Esophagus squamous epithelium (tissue), 5 donors: ENCODE measurements at places on chromosomes 6 and 20. TPM values are rescaled to one million over a fixed set of nuclear protein-coding genes. Genes with fewer than 3 reads are reported as not detected.

DNA sequence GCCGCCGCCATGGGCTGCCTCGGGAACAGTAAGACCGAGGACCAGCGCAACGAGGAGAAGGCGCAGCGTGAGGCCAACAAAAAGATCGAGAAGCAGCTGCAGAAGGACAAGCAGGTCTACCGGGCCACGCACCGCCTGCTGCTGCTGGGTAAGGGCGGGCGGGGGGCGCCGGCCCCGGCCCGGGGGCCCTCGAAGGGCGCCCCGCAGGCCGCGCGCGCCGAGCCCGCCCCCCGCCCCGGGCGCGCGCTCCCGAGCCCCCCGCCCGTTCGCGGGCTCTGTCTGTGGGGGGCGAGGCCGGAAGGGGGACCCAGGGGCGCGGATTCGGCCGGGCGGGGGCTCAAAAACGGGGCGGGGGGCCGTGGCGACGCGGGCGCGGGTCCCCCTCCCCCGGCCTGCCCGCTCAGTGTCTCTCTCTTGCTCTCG lies 39.2 kb downstream of the GNAS start:
- peak overlapping the region; percentile 99 for H3K27ac ChIP-seq
- H3K36me3 ChIP-seq: no peaks in the 10 kb centered on the region
- H3K4me3 ChIP-seq: peak overlapping the region; percentile 89
- no peaks in the 10 kb centered on the region for H3K27me3 ChIP-seq
- DNase-seq: no peak

GRCh38 chr6:25132934-25133333 lies 146.2 kb upstream of the CARMIL1 start:
- H3K4me3 ChIP-seq: no peak overlapping the region
- H3K36me3 ChIP-seq: no peaks in the 10 kb centered on the region
- no peak for DNase-seq
- H3K27me3 ChIP-seq: no peaks in the 10 kb centered on the region
- H3K4me1 ChIP-seq: peaks cover 52% of the 10 kb centered on the region

GRCh38 chr6:90434094-90434493 lies 137.5 kb upstream of the BACH2 start:
- H3K27me3 ChIP-seq: no peaks in the 10 kb centered on the region
- H3K4me3 ChIP-seq: no peak overlapping the region
- H3K36me3 ChIP-seq: no peaks in the 10 kb centered on the region

DNA sequence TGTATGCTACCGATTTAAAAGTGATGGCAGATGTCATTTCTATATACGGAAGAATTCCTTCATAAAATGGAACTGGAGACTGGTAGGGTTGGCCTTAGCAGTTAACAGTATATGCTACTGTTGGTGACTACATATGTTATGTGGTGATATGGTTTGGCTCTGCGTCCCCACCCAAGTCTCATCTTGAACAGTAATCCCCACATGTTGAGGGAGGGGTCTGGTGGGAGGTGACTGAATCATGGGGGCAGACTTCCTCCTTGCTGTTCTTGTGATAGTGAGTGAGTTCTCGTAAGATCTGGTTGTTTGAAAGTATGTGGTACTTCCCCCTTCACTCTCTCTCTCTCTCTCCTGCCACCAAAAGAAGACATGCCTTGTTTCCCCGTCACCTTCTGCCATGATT lies 29.6 kb downstream of the RGS17 start:
- H3K36me3 ChIP-seq: no peaks in the 10 kb centered on the region
- DNase-seq: no peak
- H3K4me1 ChIP-seq: no peaks in the 10 kb centered on the region
- no peak overlapping the region for H3K4me3 ChIP-seq

Gene ASCC3
- 58.9 TPM for total RNA-seq

Gene GGT7
- total RNA-seq: 1.8 TPM

Gene NXT1
- total RNA-seq: 35.7 TPM

Gene GMNN
- total RNA-seq: 24.3 TPM
